ENCODE measurements at places on chromosomes 3 and 15.

DNA sequence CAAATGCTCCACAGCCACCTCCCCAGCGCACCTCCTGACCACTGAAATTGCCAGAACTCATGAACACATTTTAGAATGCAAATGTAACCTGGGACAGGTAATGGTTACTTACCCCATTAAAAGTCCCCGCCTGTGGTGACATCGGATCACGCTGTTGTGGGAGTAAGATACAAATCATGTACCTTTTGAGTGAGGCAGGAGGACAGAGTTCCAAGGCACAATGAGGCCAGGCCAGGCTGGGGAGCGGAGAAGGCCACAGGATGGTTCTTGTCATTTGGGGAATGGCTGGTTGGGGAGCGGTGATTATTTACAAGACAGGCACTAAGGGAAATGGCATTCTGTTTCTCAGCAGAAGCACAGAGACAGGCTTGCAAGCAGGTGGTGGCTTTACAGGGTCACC is 490.0 kb downstream of the EDEM1 start:
- DNase-seq: no peak

DNA sequence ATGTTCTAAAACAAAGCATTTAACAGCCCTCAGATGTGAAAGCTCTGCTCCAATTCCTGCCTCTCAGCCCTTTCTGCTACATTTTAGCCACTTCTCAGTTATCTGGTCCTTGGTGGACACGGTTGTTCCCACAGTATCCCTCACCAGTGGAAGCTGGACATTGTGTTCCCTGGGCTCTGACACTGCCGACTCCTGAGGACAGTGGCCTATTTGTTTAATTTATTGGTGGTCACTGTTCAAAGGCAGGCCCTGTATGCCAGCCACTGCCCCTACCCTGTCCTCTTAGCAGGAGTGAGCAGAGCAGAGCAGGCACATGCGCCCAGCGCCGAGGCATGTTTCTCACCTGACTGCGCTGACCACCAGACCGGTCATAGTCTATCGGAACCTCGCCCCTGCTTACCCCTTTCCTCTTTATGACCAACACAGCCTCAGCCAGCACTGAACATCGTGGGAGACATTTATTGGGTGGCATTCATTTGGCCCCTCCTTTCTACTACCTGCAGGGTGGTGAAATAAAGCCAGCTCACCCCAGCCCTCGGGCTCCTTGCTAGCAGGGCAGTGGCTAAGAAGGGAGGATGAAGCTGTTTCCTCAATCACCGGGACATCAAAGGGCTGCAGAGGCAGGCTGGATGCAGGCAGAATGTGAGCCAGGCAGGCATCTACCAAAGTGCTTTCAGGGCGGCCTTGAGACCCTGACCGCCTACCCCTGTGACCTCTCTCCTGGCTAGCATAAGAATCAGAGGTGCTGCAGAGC is 54.3 kb upstream of the HACD2 start:
- no peak for DNase-seq

GRCh38 chr3:37981348-37981664 is 9.3 kb upstream of the VILL start:
- no peak for DNase-seq

GRCh38 chr3:99818818-99819217 is 1.2 kb downstream of the CMSS1 start:
- no peak for DNase-seq

GRCh38 chr3:122415762-122416654 is at the start of gene WDR5B:
WDR5B (minus strand) TSS chr3:122416062; CDS start chr3:122415528, 534 bp downstream.
- DNase-seq: peak; percentile 99

DNA sequence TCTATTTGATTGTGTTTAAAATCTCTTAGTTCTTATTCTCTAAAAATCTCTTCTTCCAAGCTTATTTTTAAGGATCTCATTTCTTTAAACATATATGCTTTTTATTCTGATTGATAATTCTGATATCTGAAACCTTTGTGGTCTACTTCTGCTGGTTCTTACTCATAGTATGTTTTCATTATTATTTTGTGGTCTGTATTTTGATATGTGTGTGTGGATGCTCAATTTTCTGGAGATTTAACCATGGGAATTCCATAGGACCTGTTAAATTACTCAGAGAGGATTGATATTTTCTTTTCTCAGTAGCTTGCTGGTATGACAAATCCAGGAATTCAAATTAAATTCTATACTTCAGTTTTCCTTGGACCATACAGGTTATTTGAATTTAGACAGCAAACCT is 14.7 kb upstream of the HHLA2 start:
- DNase-seq: no peak

- no peak for DNase-seq
Observed at GRCh38 chr3:136197159-136197793, 1.1 kb upstream of the MSL2 start.
